ENCODE measurements at places on chromosomes 4 and X.

GRCh38 chr4:37628977-37629609 lies 57.1 kb downstream of the RELL1 start:
- peak; percentile 54 for DNase-seq

DNA sequence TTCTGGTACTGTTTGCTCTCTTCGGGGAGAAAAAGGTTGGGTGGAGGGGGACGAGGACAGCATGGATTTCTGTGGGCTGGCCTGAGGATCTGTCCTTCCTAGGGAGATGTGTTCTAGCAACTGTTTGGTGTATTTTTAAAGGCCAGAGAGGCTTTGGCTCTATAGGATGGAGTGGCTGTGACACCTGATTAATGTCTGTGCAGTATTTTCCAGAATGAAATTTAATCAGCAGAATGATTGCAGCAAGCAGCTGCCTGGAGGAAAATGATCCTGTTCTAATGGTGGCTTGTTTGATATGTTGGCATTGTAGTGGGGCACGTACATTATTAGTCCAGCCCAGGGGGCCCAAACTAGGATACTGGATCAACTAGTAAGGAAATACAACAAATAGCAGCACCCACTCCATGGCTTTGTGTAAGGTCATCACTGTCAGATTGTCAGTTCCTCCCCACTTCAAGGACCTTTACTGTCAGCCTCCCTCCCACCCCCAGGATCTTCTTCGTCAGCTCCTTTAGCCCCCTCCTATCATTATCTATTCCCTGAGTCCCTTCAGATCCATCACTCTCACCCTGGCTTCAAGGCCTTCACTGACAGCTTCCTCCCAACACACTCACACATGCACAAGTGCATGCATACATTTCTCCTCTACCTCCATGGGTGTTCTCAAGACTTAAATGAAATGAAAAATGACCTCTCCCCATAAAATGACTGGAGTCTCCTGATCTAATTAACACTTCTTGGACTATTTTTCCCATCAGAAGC lies 10.4 kb upstream of the TMEM255A start:
- DNase-seq: no peak

- no peak for DNase-seq
These were observed 21.1 kb upstream of the USP38 start for GRCh38 chr4:143163614-143164013.

- no peak for DNase-seq
These were observed 17.0 kb upstream of the GRIPAP1 start for GRCh38 chrX:49019050-49019449.

DNA sequence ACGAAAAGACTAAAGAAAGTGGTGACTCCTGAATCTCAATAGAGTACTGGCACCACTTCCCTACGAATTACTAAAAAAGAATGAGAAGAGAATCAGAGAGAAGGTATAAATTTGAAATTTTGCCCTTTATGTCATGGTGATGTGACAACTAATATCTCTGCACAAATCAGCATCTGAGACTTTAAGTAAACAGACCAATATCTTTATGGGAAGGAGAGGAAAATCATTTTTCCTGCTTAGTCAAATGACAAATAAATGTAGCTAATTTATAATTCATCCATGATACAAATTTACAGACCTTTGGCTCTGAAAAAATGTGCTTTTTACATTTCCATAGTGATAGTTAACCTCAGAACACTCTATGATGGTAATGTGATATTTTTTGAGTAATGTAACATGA lies 424.8 kb upstream of the EPHA5 start:
- DNase-seq: no peak

DNA sequence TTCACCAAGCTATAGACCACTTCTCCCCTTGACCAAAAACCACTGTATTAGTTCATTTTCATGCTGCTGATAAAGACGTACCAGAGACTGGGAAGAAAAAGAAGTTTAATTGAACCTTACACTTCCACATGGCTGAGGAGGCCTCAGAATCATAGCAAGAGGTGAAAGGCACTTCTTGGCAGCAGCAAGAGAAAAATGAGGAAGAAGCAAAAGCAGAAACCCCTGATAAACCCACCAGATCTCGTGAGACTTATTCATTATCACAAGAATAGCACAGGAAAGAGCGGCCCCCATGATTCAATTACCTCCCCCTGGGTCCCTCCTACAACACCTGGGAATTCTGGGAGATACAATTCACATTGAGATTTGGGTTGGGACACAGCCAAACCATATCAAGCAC lies 97.8 kb downstream of the DOCK11 start:
- DNase-seq: peak; percentile 76

DNA sequence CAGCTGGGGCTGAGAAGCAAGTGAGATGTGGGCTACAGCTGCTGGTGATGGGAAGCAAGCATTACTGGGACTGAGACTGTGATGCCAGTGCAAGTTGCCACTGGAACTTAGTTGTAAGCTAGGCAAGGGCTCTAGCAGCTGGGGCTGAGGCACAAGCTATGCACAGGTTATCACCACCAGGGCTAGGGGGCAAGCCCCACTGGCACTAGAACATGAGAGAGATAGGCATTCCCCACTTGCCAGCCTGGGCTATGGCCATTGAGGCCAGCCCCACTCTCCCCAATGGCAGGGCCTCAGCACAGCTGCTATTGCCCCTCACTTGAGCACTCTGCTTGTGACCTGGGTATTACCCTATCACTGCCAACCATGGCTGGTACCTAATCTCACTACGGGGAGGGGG lies 130.8 kb upstream of the SMIM31 start:
- DNase-seq: no peak

DNA sequence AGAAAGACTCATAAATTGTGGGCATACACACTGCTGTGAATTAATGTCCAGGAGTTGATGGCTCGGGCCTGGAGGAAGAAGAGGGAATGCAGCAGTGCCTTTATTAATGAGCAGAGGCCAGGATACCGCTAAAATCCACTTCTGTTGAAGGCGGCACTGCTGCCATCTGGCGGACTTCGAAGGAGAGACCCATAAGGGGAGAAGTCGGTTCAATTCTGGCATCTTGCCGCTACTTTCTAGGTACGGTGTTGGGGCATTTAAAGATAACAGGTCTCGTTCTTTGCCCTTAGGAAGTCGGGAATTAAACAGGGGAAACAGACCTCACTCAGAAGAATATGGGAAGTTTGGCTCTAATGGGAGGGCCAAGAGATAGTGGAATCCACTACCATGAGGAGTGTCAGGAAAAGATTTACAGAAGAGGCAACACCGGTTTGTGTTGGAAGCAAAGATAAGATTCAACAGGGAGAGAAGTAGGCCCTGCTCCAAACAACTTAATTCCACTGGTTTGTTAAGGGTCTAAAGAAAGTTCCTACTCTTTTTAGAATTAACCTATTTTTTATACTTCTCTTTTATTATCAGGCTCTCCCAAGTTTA lies 133.6 kb upstream of the GIMD1 start:
- DNase-seq: peak; percentile 77

DNA sequence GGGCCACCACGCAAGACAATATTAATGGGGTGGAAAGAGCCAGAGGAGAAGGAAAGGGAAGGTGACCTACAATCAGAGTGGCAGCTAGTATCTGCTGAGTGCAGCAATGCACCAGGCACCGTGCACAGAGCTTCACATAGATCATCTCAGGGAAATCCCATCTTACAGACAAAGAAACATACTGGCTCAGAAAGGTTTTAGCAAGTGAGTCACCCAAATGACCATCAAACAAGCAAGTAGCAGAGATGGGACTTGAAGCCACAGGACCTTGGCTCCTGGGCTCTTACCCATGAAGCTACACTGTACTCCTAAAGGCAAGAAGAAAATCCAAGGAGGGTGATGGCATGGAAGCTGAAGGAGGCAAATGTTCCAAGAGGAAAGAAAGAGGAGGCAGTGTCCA lies 6.8 kb downstream of the ANXA5 start:
- no peak for DNase-seq

- DNase-seq: no peak
These were observed 3.7 kb downstream of the GPRASP2 start for GRCh38 chrX:102715967-102716366.

DNA sequence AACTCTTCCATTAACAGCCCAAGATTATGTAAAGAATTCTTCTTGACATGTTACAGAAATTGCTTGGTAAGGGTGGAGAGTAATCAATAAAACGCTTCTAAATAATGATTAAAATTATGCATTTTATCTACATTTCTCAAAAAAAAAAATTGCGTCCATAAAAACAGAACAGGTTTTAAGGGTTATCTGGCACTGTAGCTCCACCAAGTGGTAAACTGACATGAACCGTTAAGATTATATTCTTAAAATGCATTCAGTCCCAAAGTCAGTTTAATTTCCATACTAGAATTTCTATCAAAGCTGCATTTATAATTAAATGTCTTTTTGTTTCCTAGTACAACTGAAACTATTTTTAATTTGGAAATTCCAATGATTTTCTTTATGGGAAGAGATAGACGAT lies 214.0 kb upstream of the UGT8 start:
- DNase-seq: peak; percentile 64

GRCh38 chr4:3441501-3442459 lies at the start of gene HGFAC:
TSS of gene HGFAC (plus strand) at chr4:3441968. CDS start at chr4:3442002, 34 bp downstream.
- DNase-seq: no peak

GRCh38 chr4:3174371-3175338 lies 74.3 kb upstream of the MSANTD1 start:
- no peak for DNase-seq

DNA sequence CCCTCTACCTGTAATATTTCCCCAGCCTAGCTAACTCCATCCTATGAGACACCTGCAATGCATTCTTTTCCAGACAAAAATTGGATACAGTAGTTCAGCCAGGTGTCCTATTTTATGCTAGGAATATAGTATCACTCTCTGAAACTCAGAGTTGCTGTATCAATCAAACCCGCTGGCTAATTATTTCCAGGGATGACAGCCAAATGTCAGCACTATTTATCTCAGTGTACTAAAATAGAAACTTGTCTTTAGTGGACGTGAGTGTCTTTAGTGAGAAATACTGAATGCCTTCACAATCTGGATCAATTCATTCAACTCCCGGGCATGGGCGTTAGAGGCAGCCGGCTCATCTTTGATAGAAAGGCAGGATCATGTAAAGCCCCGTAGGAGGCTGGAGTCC lies 196.2 kb downstream of the RBM46 start:
- DNase-seq: no peak

All from OCI-M1 (cell line).